ENCODE measurements at places on chromosomes 5 and 9.

DNA sequence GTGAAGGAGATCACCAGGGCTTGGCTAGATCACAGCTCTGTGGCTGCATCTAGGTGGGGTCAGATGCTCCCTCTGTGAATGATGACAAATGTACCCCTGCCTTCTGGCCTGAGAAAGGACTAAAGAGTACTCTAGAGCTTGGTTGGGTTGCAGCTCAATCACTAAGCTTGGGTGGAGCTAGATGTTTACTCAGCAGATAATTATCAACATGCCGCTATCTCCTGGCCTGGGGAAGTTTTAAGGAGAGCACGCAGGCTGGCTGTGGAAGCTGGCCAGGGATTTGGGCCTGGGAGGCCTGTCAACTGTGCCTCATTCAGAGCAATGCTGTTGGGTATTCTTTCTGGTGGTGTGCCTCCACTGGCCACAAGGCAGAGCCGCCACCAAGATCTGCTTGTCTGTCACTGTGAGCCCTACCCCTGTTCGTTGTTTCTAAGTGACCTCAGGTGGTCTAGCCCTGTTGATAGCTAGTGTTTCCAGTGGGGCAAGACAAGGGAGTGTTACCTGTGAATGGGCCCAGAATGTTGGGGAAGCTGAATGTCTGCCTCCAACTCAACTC is 181.7 kb downstream of the ADGRV1 start:
- no peak for DNase-seq

GRCh38 chr9:109918339-109919163 is 138.6 kb downstream of the PALM2AKAP2 start:
- no peak for DNase-seq

DNA sequence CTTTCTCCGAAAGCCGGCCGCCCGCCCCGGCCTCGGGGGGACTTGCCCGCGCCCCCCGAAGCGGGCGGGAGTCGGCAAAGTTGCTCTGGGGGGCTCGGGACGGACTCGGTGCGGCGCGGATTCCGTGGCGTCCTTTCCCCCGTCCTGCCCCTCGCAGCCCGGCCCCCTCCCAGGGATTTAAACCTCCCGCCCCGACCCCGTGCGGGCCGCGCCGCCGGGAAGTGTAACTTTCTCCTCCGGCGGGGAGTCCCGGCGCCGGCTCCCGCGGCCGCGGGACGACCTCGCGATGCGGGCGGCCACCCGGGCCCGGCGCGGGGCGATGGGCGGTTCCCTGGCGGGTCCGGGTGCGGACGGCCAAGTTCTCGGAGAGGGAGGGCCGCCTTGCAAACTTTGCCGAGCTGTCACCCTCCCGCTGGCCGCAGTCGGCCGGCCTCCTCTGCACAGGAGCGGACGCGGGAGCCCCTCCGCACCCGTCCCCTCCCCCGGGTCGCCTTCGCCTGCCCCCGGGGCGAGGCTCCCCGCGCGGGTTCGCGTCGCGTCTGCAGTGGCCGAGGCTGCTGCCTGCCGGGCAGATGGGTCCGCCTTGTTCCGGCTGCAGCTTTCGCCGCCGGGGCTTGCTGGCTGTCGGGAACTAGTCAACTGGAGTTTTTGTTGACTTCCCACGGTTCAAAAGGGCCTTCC is 732 bp downstream of the PBX3 start:
- DNase-seq, result no peak

- no peak for DNase-seq
Measured at GRCh38 chr5:116084287-116084691, 536 bp upstream of the COMMD10 start.

GRCh38 chr5:5183933-5184332 is 43.8 kb downstream of the ADAMTS16 start:
- no peak for DNase-seq

- peak; percentile 89 for DNase-seq
Measured at GRCh38 chr5:33788922-33789566, 102.7 kb downstream of the ADAMTS12 start.

GRCh38 chr5:126984632-126985031 is 45.7 kb downstream of the MARCHF3 start:
- DNase-seq, result no peak

DNA sequence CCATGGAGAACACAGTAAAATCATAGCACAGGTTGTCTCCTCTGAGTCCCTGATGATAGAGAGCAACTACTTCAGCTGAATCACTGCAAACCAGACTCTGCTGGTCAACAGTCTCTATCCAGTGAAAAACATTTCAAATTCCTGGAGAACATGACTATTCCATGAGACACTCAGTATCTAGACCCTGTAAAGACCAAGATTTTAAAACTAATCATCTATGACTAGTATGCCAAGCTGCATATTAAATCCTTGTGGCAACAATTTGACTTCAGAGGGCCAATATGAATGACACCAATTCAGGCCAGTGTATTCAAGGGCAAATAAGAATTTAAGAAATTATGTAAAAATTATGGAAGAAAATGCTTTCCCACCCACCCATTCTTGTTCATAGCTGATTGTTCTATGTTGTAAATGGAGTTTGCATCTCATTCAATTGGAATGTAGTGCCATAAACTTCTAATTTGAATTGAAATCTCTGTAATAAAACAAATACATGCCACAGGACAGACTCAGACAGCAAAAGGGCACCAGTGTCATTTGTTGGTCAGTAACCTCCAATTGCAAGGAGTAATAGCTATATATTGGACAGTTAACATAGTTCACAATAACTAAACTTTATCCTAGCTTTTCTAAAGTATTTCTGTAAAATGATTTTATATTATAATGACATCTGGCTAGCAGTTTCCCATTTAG is 80.1 kb upstream of the LPAR1 start:
- no peak for DNase-seq

- no peak for DNase-seq
Measured at GRCh38 chr9:97873882-97874281, 20.9 kb downstream of the FOXE1 start.

DNA sequence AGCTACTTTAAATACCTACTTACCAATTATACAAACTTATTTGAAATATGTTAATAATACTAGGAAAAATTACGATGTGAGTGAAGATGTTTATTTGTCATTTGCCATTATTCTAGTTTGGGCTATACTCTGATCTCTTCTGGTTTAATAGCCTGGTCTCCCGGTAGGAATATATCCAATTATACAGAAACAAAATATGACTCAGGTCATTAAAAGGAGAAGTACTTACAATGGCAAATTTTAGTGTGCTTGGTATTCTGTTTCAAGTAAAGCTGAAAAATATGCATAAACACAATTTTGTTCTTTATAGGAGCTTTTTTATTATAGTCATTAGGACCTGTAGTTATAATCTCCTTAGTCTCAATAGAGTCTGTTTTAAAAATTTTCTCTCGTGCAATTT is 176.8 kb downstream of the SLCO4C1 start:
- DNase-seq, result no peak

DNA sequence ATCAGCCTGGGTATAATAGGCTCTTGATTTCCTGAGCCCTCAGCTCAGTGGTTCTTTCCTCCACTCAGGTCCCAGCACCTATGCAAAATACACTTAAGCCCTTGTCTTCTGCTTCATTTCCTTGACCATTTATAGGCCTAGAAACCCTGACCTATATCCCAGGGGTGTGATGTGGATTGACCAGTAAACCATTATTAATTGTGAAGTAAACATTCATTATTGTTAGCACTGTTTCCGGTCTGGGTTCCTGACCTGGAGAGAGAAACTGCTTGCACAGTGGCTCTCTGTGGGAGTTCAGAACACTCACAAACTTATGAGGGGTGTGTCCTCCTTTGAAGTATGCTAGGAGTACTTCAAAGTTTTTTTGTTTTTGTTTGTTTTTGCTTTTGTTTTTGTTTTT is 19.6 kb upstream of the TOMM5 start:
- no peak for DNase-seq

DNA sequence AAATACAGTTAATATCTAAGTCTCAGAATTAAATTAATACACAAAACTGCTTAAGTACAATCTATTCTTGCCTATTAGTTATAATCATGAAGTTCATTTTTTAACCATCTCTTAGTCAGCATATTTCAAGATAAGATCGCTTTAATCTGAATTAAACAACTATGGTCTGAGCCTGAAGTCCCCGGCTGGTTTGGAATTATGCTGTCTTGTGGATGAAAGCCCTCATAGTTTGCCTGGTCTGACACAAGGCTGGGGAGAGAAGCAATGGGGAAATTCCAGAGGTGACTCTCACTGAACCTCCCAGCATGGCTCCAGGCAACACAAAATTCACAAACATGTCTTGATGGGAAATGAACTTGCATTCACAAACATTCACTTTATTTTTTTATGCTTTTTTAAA is 28.0 kb upstream of the GRAMD2B start:
- peak; percentile 75 for DNase-seq

DNA sequence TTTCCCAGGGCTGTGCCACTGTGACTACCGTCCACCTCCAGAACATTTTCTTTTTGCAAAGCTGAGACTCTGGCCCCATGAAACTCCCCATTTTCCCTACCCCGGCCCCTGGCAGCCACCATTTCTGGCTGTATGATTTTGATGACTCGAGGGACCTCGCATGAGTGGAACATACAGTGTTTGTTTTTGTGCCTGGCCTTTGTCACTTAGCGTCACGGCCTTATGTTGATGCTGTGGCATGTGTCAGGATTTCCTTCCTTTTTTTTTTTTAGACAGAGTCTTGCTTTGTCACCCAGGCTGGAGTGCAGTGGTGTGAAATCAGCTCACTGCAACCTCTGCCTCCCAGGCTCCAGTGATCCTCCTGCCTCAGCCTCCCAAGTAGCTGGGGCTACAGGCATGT is 42.7 kb downstream of the ASS1 start:
- DNase-seq, result no peak

- DNase-seq, result no peak
Measured at GRCh38 chr9:131233995-131234394, 42.3 kb downstream of the FAM78A start.

DNA sequence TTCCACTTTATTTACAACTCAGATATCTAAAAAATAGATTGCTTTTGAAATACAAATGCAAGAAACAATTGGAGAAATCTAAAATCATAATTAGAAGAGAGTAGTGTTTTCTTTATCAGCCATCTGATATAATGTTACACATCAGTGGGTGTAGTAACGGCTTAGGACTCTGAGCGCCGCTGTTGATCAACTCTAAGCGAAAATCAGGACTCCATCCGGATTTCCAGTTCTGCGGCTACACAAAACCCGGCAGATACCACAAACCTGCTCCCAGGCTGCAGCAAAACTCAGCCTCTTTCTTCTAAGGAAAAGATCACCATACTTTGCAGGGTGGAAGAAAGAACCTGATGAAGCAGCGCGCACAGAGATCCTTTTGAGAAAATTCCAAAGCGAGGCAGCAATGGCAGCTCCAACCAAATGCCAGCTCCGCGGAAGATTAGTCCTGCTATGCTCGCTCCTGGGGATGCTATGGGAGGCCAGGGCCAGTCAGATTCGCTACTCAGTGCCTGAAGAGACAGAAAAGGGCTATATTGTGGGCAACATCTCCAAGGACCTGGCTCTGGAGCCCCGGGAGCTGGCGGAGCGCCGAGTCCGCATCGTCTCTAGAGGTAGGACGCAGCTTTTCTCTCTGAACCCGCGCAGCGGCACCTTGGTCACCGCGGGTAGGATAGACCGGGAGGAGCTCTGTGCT is at the start of gene PCDHGA9:
Gene PCDHGA9, plus strand, starts transcription at position 226 of the 691 bp plus-strand sequence. Its CDS starts 175 bp downstream, at position 401.
- DNase-seq, result no peak

- no peak for DNase-seq
Measured at GRCh38 chr5:176350416-176350815, 11.1 kb downstream of the KIAA1191 start.

DNA sequence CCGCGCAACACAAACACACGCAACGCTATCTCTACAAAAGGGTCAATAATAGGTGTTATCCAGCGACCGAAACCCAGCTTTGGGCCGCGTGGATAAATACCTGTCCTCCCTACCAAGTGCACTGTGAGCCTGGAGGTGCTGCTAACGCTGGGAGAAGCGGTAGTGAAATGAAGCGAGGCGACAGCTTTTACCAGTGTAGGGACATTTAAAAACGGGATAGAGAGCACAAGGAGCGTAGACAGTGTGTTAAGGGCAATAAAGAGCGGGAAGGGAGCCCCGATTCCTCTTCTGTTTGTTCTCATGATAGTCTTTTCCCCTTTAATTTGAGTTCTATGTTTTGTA is 421 bp upstream of the DEPDC1B start:
- no peak for DNase-seq

DNA sequence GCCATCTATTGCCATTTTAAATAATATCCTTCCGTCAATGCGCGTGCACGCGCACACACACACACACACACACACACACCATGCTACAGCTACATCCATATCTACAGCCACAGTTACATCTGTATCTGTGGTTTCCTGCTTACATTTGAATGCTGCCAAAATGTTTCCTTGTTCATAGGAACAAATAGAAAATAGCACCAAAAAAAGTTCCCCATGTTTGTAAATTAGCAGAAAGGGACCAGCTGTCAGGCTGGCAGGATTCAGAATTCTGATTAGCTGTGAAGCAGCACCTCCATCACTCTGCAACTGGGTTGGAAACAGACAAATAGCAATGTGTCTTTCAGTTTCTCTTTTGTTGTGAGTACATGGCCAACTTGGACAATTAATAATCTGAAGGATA is 601.5 kb downstream of the IRX1 start:
- DNase-seq, result no peak

DNA sequence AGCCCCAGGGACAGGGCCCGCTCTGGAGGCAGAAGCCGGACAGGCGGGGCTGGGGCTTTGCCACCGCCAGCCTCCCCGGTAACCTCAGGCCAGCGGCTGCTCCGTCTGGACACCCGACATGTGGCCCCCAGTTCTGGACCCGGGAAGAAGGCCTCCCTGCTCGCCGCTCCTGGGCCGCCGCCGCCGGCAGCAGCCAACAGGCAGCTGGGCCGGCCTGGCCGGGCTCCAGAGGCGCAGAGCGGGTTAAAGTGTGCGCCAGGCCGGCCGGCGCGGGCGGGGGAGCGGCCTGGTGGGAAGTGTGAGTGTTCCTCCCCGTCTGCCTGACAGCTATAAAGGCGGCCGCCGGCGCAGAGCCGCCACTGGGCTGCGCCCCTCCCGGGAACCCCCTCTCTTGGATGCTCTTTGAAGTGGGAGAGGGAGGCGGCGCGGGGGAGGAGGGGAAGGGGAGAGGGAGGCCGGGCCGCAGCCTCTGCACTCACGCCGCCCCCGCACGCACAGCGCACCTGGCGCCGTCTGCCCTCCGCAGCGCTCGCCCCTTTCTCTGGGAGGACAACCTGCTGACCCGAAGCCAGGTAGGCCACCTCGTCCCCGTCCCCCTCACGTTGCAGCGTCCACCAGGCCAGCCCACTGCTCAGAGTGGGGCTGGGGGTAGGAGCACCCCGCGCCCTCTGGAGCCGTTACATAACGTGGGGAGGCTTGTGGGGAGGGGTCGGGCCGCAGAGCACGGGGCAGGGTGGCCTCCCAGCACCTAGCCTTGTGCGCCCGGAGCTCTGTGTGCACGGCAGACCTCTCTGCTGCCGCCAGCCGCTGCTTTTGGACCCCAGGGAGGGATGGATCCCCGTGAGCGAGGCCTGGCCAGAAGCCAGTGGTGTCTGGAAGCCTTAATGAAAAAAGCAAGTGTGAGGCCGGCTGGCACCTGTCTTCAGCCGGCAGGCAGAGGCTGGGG is at the start of gene ADAMTSL2:
Gene ADAMTSL2, plus strand, starts transcription at position 359 of the 946 bp plus-strand sequence. CDS start 2,009 bp downstream, outside the sequence.
- DNase-seq, result no peak

DNA sequence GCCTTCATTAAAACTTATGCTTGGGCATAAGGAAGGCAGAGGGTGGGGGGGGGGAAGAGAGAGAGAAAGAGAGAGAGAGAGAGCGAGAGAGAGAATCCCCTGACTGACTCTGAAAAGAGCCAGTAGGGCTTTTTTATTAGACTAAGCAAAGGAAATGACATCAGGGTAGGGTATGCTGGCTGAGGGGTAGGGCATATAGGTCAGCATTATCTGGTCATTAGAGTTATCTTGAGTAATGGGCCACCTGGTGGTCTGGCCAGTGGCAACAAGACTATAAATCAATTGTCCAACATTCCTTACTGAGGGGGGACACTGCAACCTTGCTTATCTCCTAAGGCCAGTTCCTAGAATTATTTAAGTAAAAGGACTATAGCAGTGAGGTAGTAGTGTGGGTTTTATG is 67.2 kb downstream of the TSSK1B start:
- no peak for DNase-seq
